ENCODE measurements at places on chromosomes 2 and 18.

GRCh38 chr2:112540906-112541305 lies 1.4 kb upstream of the POLR1B start:
- no peak for DNase-seq

DNA sequence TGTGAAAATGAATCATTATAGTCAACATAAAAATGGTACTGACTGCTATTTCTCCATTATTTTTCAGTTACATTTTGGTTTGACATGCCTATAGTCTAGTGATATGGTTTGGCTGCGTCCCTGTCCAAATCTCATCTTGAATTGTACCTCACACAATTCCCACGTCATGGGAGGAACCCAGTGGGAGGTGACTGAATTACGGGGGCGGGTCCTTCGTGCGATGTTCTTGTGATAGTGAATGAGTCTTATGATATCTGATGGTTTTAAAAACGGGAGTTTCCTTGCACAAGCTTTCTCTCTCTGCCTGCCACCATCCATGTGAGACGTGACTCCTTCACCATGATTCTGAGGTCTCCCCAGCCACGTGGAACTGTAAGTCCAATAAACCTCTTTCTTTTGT lies 70.3 kb downstream of the BAZ2B start:
- DNase-seq: no peak

- no peak for DNase-seq
These were observed 69.6 kb downstream of the EML4 start for GRCh38 chr2:42238644-42239288.

DNA sequence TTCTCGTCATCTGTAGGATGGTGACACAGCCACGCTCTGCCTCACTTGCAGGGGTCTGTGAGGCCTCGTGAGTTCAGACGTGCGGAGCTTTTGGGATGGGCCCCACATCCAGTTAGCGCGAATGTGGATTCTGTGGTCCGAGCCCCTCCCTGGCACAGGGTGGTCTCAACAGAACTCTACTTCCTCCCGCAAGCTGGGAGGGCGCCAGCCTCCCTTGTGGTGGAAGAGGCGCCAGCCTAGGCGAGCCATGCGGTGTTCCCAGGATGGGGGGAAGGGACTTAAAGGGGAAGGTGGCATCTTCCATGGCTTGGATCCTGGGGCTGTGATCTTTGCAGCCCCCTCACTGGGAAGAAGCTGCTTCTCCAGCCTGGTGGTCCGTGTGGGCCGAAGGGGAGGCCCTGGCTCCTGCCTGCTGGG lies 1.4 kb downstream of the SNORC start:
- no peak for DNase-seq

DNA sequence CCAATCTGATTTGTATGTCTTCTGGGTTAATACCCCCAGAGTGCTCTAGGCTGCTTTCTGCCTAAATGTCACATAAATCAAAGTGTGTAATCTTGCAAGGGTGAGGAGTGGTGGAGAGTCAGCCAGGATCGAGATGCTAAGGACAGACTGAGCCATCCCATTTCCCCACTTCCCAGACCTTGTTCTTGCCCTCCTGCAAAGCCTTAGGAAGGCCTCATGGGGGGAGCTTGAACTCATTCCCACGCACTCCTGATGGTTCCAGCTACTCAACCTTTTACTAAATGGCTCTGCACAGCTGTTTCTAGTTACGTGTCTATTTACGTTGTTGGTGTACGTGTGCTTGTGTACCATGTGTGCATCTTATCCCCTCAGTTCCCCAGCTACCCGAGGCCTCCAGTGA lies 423.6 kb upstream of the TNP1 start:
- no peak for DNase-seq

DNA sequence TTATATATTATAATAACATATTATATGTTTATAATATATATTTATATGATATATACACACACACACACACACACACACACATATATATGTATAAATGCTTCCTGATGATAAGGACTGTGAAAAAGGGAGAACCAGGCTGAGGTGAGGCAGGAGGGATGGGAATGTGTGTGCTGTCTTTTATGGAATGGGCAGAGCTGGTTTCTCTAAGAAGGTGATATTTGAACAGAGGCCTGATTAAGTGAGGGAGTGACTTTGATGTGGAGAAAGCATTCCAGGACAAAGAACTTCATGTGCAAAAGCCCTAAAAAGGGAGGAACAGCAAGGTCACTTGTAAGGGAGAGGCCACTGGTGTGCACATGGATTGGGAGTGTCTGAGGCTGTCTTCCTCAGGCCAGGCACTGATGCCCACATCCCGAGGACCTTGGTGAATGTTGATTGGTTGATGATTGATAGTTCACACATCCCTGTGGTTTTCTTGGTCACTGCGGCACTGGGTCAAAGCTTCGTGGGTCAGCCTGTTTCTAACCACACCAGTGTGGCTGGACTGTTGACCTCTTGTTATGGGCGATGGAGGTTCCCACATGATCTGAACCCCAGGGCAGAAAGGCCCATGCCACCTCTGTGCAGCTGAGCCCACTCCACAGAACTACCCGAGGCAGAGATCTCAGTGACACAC lies 196.9 kb downstream of the MYCN start:
- no peak for DNase-seq

DNA sequence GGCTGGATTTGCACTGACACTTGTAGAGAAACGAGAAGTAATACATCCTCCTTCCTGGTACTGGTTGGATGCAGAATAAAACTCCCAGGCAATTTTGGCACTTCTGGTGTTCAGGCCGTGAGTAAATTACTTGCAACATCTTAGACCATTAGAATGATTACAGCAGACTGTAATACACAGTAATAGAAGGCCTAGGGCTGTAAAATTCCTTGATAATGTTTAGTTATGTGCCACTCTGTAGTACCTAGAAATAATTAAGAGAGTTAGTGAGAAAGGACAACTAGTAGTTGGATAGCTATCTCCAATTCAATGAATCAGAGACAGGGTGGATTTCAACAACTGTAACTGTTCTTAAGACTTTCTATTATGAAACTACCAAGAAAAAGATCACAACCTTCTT lies 356.3 kb upstream of the SETBP1 start:
- no peak for DNase-seq

GRCh38 chr18:57343833-57344232 lies 8.5 kb upstream of the ST8SIA3 start:
- DNase-seq: no peak

DNA sequence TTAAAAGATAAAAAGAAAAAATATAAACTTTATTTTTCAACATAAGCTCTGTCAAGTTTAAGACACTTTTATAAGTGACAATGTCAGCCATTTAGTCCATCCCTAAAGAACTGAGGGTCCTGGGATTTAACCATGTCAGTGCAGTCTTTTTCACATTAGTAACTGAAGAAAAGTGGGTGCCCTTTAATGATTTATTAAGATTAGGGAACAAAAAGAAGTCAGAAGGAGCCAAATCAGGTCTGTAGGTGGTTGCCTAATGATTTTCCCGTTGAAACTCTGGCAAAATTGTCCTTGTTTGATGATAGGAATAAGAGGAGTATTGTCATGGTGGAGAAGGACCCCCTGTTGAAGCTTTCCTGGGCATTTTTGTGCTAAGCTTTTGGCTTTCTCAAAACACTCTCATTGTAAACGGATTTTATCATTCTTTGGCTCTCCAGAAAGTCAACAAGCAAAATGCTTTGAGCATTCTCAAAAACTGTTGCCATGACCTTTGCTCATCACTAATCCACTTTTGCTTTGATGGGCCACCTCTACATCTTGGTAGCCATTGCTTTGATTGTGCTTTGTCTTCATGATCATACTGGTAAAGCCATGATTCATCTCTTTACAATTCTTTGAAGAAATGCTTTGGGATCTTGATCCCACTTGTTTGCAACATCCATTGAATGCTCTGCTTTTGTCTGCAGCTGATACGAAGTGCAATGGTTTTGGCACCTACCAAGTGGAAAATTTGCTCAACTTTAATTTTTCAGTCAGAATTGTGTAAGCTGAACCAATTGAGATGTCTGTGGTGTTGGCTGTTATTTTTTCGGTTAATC lies 22.0 kb downstream of the TSPYL6 start:
- DNase-seq: no peak

- DNase-seq: no peak
These were observed 211.1 kb downstream of the ALPK2 start for GRCh38 chr18:58417752-58418151.

- DNase-seq: no peak
These were observed 92.5 kb downstream of the TGOLN2 start for GRCh38 chr2:85235281-85235680.

- DNase-seq: no peak
These were observed 728.6 kb upstream of the CDH2 start for GRCh38 chr18:28905509-28905908.

DNA sequence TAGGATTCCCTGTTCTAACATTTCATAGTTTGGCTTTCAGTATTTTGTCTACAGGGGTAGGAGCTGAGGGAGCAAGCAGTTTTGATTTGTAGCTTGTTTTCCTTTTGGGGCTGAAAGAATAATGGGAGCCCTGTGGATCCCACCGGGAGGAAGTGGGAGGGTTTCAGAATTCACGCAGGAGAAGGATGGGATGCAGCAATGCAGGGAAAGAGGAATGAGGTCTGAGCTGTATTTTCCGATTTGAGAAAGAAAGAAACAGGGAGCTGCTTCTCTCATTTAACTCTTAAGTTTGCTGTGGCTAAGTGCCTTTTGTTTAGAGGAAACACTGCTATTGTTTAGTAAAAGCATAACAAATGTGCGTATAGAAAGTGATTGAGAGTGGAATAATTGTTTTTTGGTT lies 141.0 kb downstream of the ADCYAP1 start:
- DNase-seq: no peak

- DNase-seq: no peak
These were observed 89.0 kb upstream of the UNC80 start for GRCh38 chr2:209682646-209683045.

DNA sequence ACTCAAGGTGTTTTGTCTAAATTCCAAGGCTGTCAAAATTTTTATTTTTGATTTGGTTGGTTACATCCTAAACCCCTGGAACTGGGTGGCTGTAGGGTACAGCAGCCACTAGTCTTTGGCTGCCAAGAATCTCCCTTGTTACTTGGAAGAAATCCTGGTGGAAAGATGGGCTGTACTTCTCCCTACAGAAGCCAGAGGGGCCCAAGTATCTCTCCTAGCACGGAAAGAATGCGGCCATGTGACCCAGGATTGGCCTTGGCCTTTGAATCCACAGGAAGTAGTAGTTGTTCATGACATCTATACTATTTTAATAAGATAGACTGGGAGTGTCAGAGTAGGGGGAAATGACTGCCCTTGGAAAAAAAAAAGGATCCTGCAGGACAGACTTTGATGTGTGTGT lies 54.4 kb upstream of the MYO3B start:
- DNase-seq: no peak

GRCh38 chr18:35215026-35215425 lies 25.8 kb upstream of the ZNF397 start:
- DNase-seq: no peak

DNA sequence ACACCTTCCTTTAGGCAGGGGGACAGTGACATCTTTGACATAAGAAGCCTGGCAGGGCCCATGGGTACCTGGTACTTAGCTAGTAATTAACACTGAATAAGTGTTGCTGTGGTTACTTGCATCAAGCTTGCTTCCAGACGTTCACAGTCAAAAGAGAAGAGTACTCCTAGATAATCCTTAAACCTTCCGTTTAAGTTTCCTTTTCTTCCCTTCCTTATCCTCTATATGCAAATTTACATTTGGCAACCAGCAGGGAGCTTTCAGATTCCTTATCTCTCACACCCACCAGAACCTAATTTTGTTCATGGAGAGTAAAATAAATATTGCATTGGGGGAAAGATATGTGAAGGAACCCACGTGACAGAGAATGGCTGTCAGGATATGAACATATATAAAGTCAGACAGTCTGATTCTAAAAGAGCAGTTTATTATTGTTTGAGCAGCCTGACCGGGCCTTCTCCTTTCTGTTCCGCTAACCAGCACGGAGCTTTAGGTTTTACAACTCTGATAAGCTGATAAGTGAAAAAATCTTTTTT lies 7.8 kb upstream of the RAB31 start:
- DNase-seq: no peak

DNA sequence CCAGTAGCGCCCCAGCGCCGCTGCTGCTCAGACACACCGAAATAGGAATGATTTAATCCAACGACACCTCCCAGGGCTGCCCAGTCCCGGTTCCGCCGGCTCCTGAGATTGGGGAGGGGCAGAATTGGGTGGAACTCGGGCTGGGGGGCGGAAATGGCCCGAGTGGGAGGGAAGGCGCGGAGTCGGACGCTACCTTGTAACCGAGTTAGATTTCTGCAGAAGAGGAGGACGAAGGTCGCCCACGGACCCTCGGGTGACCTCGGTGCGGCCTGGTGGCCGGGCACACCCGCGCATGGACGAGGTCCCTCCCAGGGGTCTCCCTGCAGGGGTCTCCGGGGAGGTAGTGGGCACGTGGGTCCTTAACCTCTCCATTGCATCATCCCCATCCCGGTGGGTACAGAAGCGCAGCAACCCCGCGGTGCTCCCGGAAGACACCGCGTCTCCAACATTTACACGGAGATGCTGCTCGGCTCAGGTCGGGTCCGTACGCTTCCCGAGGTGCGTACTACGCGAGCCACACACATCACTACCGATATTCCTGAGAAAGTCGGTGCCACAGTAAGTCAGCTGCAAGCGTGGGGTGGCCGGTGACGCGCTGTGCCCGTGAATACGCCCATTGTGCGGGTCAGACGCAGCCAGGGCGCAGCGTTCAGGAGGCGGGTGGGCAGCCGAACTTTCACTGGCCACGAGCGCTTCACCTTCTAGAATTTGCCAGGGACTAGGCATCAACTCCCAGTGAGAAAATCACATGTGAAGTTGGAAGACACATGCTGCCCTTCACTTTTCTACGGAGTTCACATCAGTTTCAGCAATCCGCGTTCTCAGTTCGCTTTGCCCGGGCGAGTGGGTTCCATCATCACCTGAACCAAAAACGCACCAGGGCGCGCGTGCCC lies 3.0 kb downstream of the ZNF516 start:
- no peak for DNase-seq

DNA sequence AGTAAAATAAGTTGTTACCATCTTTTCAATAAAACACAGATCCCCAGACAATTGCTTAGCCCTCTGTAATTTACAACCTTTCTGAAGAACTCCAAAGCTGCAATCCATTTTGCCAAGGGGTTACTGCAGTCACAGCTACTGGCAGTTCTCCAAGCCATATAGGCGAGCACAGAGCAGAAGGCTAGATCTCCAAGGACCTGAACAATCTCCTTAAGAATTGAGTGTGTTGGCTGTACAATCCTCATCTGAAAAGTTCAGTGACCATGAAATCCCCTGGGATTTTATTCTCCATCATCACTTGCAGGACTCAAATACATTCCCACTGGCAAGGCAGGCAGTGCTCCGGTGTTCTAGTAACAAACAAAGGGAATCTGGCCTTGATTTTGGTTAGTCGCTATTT lies 103.9 kb upstream of the LRP1B start:
- no peak for DNase-seq

GRCh38 chr18:48623468-48624235 lies 84.8 kb downstream of the CTIF start:
- no peak for DNase-seq

DNA sequence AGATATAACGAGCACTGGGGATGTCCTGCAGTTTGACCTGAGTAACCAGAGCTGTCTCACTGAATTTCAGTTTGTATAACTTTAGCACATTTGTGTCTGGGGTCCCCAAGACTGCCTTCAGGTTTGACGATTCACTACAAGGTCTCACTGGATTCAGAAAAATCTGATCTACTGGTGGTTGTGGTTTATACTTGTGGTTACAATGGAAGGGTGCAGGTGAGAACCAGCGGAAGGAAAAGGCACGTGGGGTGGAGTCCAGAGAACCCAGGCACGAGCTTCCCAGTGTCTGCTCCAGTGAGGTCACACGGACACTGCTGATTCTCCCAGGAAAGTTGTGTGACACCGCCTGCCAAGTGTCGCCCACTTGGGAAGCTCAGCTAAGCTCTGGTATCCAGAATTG lies 126.0 kb downstream of the ZNF236 start:
- no peak for DNase-seq

Data from activated naive CD8-positive, alpha-beta T cell treated with anti-CD3 and anti-CD28 coated beads, Interleukin-2, amount 50 U/mL, for 16 hours (primary cell).